ENCODE measurements at places on chromosomes 16 and 17.

DNA sequence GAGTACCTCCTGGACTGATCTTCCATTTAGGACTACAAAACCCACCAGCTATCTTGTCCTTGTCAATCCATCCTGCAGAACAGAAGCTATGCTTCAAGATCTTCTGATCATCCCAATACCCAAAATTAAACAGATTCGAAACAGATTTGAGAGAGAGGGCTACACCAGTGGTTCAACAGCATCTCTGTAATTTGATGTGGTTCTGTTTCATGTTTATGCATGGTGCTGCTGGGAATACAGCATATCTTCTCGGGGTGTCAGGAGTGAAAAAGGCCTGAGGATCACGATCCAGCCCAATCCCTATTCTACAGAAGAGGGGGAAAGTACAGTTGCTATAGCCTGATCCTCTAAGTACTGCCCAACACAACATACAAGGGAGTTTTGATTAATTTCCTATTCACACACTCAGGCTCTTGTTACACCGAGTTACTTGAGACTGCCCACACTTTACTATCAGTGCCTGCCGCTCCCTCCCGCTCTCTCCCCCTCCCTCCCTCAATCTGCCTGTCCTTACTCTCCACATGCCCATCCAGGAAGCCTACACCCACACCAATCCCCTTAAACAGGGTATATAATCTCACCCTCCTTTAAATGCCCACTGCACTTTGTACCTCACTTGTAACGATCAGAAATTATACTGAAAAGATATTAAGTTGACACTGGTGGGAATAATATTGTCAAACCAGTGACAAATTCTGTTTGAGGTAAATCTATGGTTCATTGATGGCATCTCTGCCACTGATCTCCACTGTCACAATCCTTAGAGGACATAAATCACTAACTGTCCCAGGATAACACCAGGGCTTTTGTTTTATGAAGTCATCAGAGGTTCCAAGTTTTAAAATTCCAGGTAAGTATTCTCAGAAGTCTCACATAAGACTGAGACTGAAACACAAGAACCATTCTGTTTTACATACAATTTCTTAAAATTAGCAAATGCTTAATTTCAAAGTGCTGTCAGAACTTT is 89.3 kb upstream of the PLEKHM1 start:
- no peak for DNase-seq

- DNase-seq = no peak
Measured at GRCh38 chr17:36778448-36778847, 158.8 kb upstream of the LHX1 start.

- DNase-seq = no peak
Measured at GRCh38 chr17:60422162-60422665, at the start of gene CHCT1. TSS of gene CHCT1 (plus strand) at chr17:60422489. CDS start at chr17:60422593, 104 bp downstream.

- no peak for DNase-seq
Measured at GRCh38 chr17:31554930-31555329, 163.5 kb downstream of the RAB11FIP4 start.

DNA sequence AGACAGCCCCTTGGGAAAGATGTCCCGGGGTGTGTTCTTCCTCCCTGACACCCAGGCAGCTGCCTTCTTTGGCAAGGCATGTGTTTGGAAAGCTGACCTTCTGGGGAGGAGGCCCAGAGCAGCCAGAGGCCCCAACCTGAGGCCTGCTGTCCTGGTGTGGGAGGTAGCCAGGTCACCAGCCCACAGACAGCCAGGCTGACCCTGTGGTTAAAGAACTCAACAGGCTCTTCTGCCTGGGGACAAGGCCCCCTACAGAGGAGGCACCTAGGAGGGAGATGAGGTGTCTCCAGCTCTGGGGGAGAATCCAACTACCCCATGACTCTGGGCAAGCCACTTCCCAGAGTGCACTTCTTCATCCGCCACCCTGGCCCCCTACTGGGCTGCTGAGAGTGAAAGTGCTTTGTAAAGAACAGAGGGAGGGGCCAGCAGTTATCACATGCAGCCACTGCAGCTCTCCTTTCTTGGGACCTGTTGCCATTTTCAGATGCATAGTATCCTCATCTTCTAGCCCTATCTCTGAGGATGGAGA is 13.1 kb upstream of the SREBF1 start:
- peak; percentile 67 for DNase-seq
